ENCODE measurements at places on chromosomes 5 and 9.
A peak's percentile ranks its signal among the peaks of the same experiment; 100 is the strongest.

- no peak for DNase-seq
Observed at GRCh38 chr5:74113196-74113540, 487.2 kb downstream of the ARHGEF28 start.

DNA sequence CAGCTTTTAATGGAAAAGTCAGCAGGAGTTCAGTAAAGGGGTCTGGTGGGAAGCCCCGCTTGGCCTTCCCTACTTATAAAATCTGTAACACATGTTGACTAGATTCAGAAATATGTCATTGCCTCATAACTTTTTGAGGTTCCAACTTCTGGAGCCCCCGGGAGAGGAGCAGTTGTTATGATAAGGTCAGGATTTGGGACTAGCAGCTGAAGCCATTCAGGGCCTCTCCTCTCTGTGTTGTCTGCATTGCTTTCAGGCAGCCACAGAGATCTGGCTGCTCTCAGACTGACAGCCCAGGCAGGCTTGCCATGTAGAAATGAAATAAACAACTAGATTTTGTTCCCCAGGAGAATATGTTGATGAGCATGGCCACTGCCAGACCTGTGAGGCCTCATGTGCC lies 167.1 kb downstream of the RFK start:
- no peak for DNase-seq

DNA sequence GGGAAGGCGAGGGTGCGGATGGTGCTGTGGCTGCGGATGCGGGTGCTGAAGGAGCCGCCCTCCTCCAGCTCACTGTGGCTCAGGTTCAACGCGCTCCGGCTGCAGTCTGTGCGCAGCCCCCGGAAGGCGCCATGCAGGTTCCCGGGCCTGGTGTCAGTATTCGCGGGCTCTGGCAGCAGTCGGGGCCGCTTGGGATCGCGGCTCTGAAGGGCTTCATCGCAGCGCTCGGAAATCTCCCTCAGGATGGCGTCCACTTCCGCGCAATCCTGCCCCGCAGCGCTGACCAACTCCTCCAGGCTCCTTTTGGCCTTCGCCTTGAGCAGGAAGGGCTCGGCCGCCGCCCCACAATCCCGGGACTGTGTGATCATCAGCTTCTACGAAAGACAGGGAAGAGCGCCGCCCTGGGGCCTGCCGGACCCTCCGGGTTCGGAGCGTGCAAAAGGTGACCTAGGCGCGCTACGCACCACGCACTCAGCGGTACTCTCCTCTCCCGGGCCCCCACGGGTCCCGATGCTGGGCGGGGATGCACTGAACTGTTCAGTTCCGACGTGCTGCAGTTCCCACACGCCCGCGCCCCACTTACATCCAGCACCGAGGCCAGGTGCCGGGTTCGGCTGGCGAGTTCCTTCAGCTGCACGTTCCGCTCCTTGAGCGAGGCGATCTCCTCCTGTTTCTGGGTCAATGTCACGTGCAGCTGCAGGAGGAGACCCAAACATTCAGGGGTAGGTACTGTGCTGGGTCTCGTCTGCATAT lies 6.5 kb downstream of the MCIDAS start:
- peak; percentile 58 for DNase-seq

GRCh38 chr5:33433303-33434240 lies 7.2 kb upstream of the TARS1 start:
- DNase-seq: peak; percentile 53

DNA sequence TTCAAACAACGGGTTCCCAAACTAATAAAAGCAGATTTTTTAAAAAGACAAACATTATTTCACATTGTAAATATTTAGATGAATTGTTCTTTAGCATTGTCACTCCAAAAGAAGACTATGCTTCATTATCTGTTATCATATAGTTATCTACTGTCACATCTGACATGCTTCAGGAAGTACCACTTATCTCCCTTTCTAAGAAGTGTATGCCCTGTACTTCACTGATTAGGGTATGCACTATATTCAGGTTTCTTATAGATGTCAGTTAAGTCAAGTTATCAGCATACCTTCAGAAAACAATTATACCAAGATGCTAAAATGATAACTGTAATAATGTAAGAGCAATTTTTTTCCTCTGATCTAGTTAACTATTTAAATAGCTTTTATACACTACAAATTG lies 40.4 kb downstream of the LMBRD2 start:
- no peak for DNase-seq

GRCh38 chr5:74517700-74518099 lies 122.8 kb downstream of the ENC1 start:
- DNase-seq: peak; percentile 91

DNA sequence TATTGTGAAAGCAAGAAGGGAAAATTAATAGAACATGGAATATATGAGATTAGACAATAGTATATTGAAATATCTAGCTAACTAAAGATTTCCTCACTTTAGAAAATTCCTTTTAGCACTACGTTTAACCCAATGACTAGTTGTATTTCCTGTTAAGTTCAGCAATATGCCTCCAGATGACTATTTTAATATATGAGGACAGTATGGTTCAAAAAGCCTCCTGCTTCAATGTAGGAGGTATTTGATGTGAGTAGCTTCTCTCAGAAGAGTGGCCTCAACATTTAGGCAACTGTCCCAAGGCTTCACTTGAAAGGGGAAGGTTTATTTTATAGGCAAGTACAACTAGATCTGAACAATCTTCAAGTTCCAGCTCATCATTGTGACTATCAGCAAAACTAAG lies 2.0 kb upstream of the MEF2C start:
- DNase-seq: peak; percentile 36

- no peak for DNase-seq
Observed at GRCh38 chr9:34964458-34964857, 6.4 kb downstream of the PHF24 start.

GRCh38 chr5:101102506-101102905 lies 199.4 kb upstream of the ST8SIA4 start:
- DNase-seq: peak; percentile 0

- DNase-seq: peak; percentile 39
Observed at GRCh38 chr9:105026451-105026850, 98.5 kb upstream of the ABCA1 start.

DNA sequence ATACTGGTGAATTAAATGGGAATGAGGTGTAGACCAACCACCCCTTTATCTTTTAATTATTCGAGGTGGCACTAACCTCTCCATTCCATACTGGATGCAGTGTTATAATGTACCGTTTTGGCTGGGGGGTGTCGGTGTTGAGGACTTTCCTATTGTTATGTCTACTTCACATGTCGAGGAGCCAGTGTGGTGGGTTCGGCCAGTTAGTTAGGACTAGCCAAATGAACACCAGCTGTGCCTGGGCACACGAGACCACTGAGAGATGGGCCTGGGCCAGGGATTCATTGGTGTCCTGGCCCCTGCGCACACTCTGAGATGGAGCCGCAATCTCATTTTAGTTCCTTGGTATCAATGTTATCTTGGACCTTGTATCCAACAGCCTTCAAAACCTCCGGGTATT lies 186.2 kb downstream of the CACNA1B start:
- no peak for DNase-seq

DNA sequence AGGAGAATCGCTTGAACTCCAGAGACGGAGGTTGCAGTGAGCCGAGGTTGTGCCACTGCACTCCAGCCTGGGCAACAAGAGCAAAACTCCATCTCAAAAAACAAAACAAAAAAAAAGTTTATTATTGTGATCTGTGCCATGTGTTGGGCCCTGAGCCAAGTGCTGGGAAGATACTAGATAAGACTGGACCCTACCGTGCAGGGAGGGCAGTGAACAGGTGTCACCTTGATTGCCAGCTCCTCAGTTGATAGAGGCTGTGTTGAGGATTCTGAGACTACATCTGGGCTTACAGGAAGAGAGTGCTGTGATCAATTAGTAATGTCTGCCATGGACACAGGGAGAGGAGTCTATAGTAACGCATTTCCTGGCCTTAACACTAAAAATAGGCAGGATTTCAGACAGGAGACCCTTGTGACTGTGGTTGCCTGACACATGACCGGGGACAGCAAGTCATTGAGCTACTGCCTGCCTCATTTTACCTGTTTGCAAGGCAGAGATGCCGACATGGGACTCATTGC lies 201.5 kb downstream of the C9orf50 start:
- no peak for DNase-seq

- no peak for DNase-seq
Observed at GRCh38 chr9:98877311-98877710, 66.4 kb upstream of the COL15A1 start.

- DNase-seq: no peak
Observed at GRCh38 chr9:124302921-124303320, 45.2 kb downstream of the NEK6 start.

- no peak for DNase-seq
Observed at GRCh38 chr5:51159164-51159563, 224.1 kb upstream of the ISL1 start.
